Pulmonary artery endothelial cell (primary cell): ENCODE measurements at places on chromosomes 5 and 9.

- DNase-seq = no peak
Observed at GRCh38 chr9:14909961-14910805, at the start of gene FREM1. FREM1 (minus strand) TSS chr9:14910428; CDS start chr9:14868977, 41,451 bp downstream.

GRCh38 chr5:37436146-37436934 lies 57.2 kb downstream of the WDR70 start:
- DNase-seq = no peak

DNA sequence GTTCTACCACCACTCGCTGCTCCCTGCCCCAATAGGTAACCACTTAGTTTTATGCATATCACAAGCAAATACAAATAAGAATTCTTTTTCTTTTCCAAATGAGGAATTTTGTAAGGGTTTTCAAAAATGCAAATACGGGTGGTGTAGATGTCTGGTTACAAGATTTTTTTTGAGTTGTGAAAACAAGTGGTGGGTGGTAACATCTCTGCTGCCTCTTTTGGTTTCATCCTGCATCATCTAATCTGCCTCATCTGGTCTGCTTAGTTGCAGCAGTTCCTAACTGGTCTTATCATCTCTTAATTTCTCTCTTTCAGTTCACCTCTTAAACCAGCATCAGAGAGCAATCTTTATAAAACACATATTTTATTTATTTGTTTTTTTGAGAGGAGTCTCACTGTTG lies 5.3 kb downstream of the NFX1 start:
- DNase-seq = no peak

DNA sequence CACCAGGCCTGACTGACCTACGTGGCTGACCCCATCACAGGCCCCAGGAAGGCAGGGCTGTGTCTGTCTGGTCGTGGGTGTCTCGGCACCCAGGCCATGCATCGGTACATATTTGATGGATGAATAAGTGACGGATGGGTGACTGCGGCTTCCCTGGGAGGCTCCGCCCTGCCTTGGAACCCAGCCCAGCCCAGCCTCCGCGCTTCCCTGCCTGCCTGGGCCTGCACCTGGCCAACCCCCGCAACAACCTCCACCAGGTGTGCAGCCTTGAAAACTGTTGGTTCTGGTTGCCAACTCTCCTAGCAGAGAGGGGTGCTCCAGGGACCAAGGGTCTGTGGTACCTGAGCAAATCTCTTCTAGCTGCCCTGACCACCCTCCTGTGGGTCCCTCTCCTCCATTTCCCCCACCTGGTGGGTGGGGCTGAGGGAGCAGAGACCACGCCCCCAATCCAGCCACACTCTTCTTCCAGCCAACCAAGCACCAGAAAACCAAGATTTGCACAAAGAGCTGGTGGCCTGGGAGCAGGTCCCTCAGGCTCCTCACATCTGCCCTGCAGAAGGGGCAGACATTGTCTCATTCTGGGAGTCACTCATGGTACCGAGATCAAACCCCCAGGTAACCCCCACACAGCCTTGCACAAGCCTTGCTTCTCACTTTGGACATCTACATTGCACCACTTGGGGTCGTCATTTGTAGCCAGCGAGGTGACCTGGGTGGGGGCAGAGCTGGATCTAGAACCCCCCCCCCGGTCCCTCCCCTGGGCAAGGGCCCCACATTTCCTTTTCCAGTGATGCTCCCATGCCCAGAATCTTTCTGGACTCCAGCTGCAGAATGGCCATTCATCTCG lies 100.6 kb upstream of the IER5L start:
- DNase-seq = no peak

- no peak for DNase-seq
Observed at GRCh38 chr9:112971415-112971814, 40.6 kb downstream of the ZNF883 start.

- DNase-seq = no peak
Observed at GRCh38 chr9:97895211-97895610, 27.1 kb downstream of the TRMO start.
